ENCODE measurements at places on chromosomes 13 and 19.
A peak's percentile ranks its signal among the peaks of the same experiment; 100 is the strongest.

- no peak for DNase-seq
Measured at GRCh38 chr13:23865026-23865425, 24.2 kb downstream of the MIPEP start.

GRCh38 chr13:36131931-36132297, 732 bp upstream of the DCLK1 start:
- DNase-seq, result peak; percentile 66

- DNase-seq, result peak; percentile 53
Measured at GRCh38 chr19:48466561-48467325, 2.4 kb upstream of the CYTH2 start.

DNA sequence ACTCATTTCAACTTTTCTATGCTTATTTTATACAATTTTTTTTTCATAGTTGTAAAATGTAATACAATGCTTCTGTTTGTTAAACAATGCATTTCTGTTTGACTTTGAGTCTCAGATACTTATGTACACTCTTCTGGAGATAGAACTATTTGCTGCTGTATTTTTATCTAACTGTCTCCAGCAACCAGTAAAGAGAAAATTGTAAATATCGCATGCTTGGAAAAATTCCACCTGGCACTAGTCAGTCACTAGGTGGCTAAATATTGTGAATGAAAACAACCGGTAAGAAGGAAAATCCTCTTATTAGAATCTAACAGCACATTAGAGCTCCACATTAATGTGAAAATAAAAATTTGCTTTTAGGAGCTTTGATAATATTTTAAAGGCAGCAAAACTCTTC, 876.5 kb downstream of the PCDH9 start:
- DNase-seq, result peak; percentile 37

DNA sequence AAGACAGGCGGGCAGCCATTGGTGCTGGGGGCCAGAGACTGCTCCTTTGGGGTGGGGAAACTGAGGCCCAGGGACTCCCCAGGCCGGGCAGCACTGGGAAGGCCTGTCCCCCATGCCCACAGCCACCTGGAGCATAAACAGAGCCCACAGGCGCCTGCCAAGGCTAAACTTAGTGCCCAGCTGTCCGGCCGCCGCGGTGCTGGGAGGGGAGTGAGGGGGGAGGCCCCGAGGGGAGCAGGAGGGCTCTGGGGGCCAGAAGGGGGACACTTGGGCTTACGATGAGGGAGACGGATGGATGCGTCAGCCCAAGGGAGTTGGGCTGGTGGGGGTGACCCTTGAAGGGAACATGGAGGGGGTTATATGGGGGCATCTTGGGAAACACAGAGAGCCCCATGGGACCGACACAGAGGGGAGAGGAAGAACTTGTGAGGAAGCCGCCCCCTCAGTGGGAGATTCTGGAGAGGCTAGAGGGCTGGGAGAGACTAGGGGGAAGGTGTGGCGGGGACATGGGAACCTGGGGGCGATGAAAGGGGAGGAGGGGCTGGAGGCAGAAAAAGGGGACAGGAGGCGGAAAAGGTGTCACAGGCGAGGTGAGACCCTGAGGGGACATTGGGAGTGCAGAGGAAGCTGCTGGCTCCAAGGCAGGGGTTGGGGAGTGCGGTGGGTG, 2.2 kb downstream of the CERS1 start:
- DNase-seq, result no peak

- DNase-seq, result no peak
Measured at GRCh38 chr13:81393110-81393509, 1052.2 kb upstream of the SPRY2 start.

GRCh38 chr19:44924243-44924725, 9.9 kb downstream of the APOC1 start:
- no peak for DNase-seq

DNA sequence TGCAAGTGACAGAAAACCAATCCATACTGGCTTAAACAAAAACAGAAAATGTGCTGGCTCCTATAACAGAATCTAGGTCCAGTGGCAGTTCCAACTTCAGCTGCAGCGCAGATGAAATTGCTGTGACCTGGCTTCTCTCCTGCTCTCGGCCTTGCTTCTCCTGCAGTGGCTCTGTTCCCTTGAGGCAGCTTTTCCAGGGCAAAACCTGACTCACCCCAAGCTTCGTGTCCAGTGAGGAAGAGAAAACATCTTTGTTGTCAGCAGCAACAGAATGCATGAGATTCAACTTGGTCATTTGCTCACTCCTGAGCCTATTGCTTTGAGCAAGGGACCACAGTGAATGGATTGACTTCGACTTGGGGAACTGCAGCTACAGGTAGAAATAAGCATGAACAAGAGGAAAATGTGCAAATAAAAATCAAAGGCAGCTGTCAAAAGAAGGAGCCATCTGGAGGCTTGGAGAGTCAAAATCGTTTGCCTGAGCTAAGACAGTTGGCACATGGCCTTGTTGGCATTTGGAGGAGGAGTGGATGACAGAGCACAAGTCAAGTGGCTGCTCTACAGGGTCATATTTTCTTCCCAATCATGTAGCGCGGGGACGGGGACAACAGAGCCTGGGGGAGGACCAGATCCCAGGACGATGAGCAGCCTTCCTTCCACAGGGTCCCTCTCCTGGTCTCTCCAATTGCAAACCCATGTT, 523.4 kb downstream of the FGF9 start:
- DNase-seq, result no peak

DNA sequence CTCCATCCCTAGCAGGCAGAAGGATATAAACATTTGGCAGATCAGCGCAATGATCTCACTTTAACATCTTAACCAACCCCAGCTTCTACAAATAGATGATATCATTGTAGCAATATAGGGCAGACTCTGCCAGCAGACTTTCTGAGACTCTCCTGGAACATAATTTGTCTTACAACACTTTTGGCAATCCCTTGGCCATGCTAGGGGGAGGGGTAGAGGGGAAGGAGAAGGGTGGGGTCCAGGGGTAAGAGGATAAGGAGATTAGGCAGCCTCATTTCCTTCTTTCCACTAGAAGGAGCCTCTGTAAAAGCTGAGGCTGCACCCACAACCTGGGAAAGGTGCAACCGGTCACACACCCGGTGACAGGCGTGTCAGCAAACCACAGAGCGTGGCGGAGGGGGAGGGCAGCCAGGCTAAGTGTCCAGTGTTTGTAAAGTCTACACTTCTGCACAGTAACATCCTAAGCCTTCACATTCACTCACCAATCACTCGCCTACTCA, 8.7 kb upstream of the UBAC2 start:
- DNase-seq, result no peak

DNA sequence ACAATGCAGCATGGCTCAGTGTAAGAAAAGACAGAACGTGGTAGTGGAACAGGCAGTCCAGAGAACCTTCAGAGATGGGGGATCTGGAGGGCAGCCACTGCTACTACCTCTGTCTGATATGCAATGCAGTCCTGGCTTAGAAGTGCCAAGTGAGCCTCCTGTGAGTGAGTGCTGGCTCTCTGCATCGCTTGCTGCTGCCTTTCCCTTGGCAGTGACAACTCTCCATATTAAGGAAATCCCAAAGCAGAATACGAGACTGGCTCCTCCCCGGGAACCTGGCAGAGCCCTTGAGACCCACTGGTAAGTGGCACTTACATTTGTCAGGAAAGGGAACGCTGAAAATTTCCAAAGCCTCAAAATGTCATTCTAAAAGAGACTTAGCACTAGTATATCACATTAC, 7.5 kb downstream of the DOCK9 start:
- no peak for DNase-seq

DNA sequence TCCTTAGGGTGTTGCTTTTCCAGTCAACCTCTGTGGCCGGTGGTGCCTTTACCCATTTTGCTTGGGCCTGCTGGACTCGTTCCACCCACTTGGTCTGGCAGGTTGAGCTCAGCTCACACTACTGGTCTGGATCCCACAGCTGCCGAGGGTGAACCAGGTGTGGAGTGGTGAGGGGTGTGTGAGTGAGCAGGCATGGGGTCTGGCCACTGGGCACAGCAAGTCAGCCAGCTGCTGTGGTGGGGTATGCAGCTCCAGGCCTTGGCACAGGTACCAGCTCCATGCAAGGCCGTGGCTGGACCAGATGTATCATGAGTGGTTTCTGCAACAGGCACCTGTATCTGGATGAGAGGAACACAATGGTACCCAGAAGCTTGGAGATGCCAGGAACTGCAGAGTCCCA, 277.6 kb upstream of the KLHL1 start:
- DNase-seq, result no peak

- no peak for DNase-seq
Measured at GRCh38 chr19:37946132-37946531, 39.1 kb downstream of the SIPA1L3 start.

- no peak for DNase-seq
Measured at GRCh38 chr19:47725759-47726401, 12.7 kb downstream of the EHD2 start.

GRCh38 chr19:42132851-42133528, 744 bp upstream of the POU2F2 start:
- DNase-seq, result no peak

GRCh38 chr13:33543631-33544265, 258.2 kb upstream of the STARD13 start:
- peak; percentile 14 for DNase-seq

GRCh38 chr19:29293292-29293691, 80.3 kb upstream of the UQCRFS1 start:
- no peak for DNase-seq

GRCh38 chr19:29634423-29635130, 28.5 kb downstream of the POP4 start:
- DNase-seq, result no peak

- peak; percentile 21 for DNase-seq
Measured at GRCh38 chr13:31919971-31920726, 111.4 kb upstream of the FRY start.

GRCh38 chr19:2089001-2089711, 7.0 kb downstream of the MOB3A start:
- DNase-seq, result peak; percentile 24

GRCh38 chr13:31807090-31807541, 67.8 kb downstream of the RXFP2 start:
- DNase-seq, result peak; percentile 16

DNA sequence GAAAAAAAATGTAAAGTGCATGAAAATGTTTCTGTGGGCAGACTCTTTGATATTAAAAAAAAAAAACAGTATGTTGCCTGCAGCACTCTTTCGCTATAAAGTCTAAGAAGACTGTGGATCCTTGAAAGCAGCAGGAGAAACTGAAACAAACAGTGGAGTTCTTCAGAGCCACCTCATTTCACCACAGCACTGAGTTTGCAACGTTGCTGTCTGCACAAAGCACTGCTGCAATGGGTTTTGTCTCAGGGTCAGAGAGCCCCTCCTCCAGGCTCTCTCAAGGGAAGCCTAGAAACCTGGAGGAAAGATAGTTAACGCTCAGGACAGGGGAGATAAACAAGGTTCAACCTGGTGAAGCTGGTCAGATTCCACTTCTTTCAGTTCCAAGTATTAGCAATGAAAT, 248.7 kb downstream of the EFNB2 start:
- no peak for DNase-seq

GRCh38 chr13:99320693-99321481, 13.7 kb upstream of the GPR183 start:
- peak; percentile 93 for DNase-seq

DNA sequence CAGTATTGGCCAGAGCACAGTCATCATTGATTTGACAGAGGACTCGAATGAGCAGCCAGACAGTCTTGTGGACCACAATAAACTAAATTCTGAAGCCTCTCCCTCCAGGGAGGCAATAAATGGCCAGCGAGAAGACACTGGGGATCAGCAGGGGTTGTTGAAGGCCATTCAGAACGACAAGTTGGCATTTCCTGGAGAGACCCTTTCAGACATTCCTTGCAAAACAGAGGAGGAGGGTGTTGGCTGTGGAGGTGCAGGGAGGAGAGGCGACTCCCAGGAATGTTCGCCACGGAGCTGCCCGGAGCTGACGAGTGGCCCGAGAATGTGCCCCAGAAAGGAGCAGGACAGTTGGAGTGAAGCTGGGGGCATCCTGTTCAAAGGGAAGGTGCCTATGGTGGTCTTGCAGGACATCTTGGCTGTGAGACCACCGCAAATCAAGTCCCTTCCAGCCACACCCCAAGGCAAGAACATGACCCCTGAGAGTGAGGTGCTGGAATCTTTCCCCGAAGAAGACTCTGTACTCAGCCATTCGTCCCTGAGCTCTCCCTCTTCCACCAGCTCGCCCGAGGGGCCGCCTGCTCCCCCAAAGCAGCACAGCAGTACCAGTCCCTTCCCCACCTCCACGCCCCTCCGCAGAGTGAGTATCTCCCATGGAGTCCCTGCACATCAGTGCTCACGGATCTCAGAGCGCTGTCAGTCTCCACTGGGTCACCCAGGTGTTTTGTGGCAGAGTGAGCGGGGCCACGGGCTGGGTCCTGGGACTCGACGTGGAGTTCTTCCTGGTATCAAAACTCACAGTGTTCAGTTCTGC, 6.9 kb downstream of the CHAF1A start:
- no peak for DNase-seq

GRCh38 chr13:65868099-65868498, 1362.0 kb downstream of the PCDH9 start:
- DNase-seq, result no peak

GRCh38 chr13:110518571-110518970, 43.0 kb downstream of the RAB20 start:
- no peak for DNase-seq

- peak; percentile 79 for DNase-seq
Measured at GRCh38 chr19:2327773-2328400, 499 bp downstream of the LSM7 start.

GRCh38 chr19:18167975-18168645, 5.5 kb upstream of the IFI30 start:
- peak; percentile 40 for DNase-seq

- DNase-seq, result no peak
Measured at GRCh38 chr19:7902796-7903243, 857 bp upstream of the MAP2K7 start.

GRCh38 chr19:19296953-19297689, 23.2 kb downstream of the SUGP1 start:
- DNase-seq, result no peak

- no peak for DNase-seq
Measured at GRCh38 chr19:1806184-1807029, 5.7 kb downstream of the ATP8B3 start.

- DNase-seq, result no peak
Measured at GRCh38 chr19:6253954-6254733, 25.6 kb downstream of the MLLT1 start.

GRCh38 chr19:55525289-55526101, 11.4 kb downstream of the SBK2 start:
- no peak for DNase-seq

DNA sequence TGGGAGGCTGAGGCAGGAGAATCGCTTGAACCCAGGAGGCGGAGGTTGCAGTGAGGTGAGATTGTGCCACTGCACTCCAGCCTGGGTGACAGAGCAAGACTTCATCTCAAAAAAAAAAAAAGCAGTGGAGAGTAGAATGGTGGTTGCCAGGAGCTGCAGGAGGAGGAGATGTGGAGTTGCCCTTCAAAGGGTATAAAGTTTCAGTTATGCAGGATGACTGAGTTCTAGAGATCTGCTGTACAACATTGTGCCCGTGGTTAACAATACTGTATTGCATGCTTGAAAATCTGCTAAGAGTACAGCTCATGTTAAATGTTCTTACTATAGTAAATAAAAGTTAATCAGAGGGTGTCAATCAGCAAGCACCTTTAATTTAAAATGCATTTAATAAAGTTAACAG, 28.4 kb upstream of the LATS2 start:
- DNase-seq, result no peak

- DNase-seq, result no peak
Measured at GRCh38 chr19:58243351-58243750, 14.6 kb downstream of the ZNF544 start.
